Astrocyte of the hippocampus (primary cell): ENCODE measurements at places on chromosomes 6 and 20.

DNA sequence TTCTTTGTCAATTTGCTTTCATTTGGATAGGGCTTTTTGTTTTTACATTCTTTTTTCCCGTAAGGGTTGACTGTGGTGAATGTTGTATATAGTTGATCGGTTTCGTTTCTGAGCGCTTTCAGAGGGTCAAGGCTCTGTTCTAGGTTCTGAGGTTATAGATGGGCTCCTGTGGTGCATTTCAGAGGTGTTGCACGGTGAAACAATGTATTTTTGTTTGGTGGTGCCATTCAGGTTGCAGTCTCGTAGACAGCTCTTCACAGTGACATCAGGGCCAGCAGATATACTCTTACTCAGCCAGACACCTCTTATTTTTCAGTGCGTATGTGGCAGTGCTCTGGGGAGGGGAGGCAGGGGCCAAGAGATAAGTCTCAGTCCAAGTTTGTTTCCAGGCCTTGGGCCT lies 72.1 kb downstream of the SNAP91 start:
- no peak for DNase-seq

- DNase-seq: no peak
These were observed 6.2 kb downstream of the LMBRD1 start for GRCh38 chr6:69790629-69791028.

- no peak for DNase-seq
These were observed 82.8 kb downstream of the FAM83B start for GRCh38 chr6:54929245-54929909.

DNA sequence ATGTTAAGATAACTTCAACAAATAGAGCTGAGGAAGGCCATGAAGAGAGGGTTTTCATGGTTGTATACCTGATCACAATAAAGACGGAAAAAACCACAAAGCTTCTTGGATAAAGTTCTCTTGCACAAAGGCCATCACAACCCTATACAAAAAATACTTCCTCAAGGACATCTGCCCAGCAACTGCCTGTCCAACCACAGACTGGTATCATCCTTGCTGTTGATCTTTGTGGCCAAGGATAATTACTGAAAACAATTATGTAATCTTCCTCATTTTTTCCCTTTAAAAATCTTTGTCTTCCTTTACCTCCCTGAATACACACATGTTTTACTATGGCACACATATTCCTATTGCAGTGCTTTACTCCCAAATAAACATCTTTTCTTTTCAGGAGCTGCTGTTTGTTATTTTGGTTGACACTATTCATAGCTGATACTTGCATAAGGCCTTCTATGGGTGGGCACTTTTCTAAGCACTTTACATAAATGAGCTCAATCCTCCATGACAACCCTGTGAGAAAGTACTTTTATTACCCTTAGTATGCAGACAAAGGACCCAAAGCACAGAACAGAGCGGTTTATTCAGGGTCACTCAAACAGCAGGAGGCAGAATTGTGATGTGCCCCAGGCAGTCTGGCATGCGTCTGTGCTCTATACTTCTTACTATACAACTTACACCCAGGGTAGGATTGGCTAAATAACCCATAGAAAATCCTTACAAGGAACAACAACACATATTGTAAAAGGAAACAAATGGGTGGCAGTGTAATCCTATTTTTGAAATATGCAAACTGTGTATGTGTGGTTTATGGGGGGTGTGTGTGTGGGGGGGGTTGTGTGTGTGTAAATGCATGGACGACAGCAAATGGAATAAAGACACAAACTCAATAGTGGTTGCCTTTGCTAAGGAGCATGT lies 35.1 kb downstream of the SNRNP48 start:
- no peak for DNase-seq

GRCh38 chr20:16694161-16694560 lies 35.7 kb upstream of the SNRPB2 start:
- no peak for DNase-seq

- DNase-seq: no peak
These were observed 98.9 kb downstream of the KIF16B start for GRCh38 chr20:16474363-16474762.

- DNase-seq: no peak
These were observed 41.6 kb downstream of the ZBTB2 start for GRCh38 chr6:151349651-151350270.

DNA sequence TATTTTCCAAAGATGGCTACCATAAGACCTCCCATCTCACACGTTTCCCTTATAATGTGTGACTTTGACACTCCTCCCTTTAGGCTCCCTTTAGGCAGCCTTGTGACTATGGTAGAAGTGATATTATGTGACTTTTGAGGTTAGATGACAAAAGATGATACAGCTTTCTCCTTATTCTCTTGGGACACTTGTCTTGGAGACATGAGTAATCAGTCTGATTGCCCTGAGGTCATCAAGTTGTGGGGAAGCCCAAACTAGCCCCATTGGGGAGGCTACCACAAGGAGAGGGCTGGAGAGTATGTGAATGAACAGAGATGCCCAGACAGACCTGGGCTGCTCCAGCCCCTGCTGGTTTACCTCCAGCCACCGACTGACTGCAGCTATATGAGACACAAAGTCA lies 10.6 kb upstream of the DLK2 start:
- no peak for DNase-seq

DNA sequence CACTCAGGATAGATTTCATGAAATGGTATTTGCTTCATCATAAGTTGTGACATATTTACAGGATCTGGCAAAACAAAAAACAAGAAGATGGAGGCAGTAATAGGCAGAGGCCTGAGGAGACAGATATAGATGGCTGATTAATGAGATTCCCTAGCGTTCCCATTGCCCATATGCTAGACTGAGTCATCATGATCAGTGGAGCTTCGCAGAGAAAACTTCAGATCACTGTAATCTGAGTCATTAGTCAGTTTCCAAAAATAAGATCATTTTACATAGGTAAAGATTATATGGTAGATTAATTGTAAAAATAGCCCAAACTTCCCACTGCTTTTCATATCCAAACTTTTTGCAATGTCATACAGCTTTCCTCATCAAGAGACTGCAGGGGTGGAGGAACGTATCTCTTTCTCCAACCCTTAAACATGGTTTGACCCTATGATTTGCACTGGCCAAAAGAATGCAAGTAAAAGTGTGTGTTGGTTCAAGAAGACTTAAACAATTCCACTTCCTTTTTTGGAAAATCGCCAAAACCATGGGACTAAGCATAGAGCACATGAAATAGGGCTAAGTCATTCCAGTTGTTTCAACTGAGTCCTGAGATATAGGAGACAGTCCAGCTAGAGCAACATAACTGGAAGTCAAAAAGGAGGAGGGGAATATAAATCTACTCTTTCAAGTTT lies 626.0 kb downstream of the RNF144B start:
- no peak for DNase-seq

DNA sequence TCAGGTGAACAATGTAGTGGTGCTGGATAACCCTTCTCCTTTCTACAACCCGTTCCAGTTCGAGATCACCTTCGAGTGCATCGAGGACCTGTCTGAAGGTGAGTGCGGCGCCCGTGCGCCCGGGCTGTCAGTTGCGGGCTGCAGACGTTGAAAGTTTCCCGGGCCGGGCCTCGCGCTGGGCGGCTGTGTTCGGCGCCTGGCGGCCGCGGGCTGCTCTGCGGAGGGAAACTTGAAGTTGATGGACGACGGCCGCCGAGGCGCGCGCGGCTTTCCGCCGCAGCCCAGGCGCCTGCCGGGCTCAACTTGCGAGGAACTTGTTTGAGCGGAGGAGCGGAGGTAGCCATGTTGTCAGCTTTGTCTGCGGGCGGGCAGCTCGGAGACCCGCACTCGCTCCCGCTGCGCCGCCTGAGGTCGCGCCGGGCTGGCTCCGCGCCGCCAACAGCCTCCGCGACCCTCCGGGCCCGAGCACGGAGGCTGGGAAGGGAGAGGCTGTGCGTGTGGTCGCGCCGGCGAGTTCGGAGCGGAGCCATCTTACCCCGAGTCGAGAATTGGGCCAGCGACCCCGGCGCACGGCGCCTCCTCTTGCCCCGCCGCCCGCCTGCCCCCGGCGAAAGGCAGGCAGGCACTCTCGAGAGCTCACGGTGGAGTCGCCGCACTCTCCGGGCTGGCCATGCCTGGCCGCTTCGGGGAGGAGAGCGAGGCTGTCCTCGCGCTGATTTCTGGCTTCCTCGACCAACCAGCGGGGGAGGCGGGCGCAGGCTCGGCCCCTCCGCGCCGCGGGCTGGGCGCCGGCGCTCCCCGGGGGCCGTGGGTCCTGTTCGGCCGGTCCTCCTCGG lies 691 bp downstream of the ASF1A start:
- peak; percentile 87 for DNase-seq

DNA sequence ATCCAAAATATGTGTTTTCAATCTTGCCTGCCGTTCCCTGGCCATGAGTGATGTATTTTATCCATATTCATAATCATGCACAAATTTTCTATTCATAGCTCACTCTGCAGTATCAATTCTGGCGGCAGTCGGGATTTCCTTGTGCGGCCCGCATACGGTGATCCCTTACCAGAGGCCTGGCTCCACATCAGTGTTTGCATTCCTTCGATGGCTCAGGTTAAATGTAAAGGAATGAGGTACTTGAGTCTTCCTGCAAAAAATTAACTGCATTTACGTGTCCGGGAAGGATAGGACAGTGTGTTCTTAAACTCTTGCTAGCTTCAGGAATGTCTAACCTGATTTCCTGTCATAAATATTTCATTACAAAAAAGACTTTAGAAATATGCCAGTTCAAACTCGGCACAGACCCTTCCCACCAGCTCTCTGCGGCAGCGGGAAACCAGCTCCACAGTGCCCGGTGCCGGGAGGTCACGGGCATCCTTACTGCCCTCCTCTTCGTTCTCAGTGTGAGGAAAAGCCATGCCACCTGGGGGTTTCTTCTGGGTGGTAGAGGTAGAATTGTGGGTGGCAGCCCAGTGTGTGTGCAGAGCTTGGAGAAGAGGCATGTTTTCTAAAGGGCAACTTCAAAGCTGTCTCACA lies 154.5 kb downstream of the MOXD1 start:
- DNase-seq: no peak

GRCh38 chr20:17941087-17941825 lies 27.3 kb downstream of the SNX5 start:
- no peak for DNase-seq

GRCh38 chr20:45291526-45291925 lies 15.1 kb upstream of the RBPJL start:
- DNase-seq: no peak

DNA sequence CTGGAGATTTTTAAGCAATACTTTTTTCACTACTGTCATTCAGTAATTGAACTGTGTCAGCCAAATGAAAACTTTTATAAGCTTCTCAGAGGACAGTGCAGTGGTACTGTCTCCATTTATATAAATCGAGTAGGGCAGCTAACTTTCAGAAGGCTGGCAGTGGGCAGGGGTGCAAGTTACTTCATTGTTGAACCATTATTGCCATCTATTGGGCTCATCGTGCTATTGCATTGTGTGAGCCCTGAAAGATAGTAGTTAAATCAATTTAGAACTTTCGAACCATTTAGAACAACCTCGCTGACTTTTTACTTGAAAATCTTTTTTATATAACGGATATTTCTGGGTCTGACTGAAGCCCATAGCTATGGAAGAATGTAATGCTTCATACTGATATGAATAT lies 347.8 kb upstream of the PLCB4 start:
- DNase-seq: peak; percentile 75

- peak; percentile 84 for DNase-seq
These were observed 19.0 kb upstream of the UTRN start for GRCh38 chr6:144266091-144266649.

- peak; percentile 65 for DNase-seq
These were observed 21.7 kb downstream of the GGT7 start for GRCh38 chr20:34850969-34851368.

DNA sequence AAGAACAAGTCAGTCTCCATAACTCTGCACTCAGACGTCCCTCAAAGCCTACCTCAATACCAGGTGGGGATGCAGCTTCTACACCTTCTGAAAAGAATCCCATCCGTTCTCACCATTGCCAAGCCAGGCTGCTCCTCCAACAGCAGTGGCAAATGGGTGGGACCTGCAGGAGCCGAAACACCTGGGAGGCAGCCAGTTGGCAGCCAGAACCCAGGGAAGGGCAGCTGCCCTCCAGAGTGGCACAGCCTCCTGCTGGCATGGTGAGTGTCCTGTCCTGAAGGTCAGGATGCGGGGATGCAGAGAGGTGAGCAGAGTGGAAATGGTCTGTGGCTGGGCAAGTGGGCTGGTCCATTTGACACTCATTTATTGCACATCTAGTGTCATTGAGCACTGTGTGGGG lies 210.6 kb upstream of the CDH4 start:
- DNase-seq: no peak

GRCh38 chr20:57787990-57788781 lies 78.4 kb upstream of the PMEPA1 start:
- no peak for DNase-seq

GRCh38 chr6:160036331-160036695 lies 67.4 kb downstream of the IGF2R start:
- no peak for DNase-seq

GRCh38 chr6:154496793-154497517 lies 13.5 kb downstream of the CNKSR3 start:
- no peak for DNase-seq

- peak; percentile 14 for DNase-seq
These were observed 17.0 kb upstream of the SNX3 start for GRCh38 chr6:108277831-108278230.

- DNase-seq: no peak
These were observed 207.6 kb upstream of the FOXA2 start for GRCh38 chr20:22791877-22792525.

DNA sequence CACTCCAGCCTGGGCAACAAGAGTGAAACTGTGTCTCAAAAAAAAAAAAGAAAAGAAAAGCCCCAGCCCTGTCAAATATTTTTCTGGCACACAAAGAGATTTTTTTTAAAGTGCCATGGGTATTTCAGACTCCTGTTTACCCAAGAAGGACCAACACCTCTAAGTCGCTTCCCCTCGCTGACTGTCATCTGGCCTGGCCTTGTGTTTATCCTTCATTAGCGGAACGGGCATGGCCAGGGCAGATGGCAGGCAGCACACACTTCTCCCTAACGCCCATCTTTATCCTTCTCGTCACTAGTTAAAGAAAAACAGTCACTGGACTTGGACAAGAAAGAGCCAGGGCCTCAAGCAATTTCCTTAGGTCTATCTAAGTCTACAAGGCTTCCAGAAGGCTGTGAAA lies 7.3 kb upstream of the CBFA2T2 start:
- DNase-seq: no peak

- no peak for DNase-seq
These were observed 17.4 kb upstream of the CD83 start for GRCh38 chr6:14100138-14100537.

DNA sequence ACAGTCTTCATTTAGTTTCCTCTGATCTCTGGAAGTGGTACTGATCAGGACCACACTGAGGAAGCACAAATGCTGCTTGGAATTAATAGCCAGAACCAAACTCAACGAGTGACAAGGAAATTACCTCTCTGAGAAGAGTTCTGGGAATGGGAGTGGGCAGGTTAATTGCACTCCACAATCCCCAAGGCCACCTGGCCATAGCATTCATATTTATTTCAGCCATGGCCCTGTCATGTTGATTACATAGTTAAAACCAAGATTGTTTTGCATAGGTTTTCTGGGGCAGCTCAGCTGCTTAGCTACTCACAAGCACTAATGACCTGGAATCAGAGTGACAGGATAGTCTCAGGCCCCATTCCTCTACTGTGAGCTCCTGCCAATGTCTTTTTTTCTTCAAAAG lies 230.2 kb upstream of the RIMS1 start:
- no peak for DNase-seq

- no peak for DNase-seq
These were observed 9.6 kb upstream of the HSF2 start for GRCh38 chr6:122389704-122390372.

- DNase-seq: no peak
These were observed at the start of gene SLC22A1 for GRCh38 chr6:160121558-160121957. TSS of gene SLC22A1 (plus strand) at chr6:160121815. CDS start at chr6:160121936, 121 bp downstream.

- DNase-seq: peak; percentile 41
These were observed 98.1 kb upstream of the VSTM2L start for GRCh38 chr20:37804584-37805566.

- DNase-seq: no peak
These were observed 20.9 kb downstream of the SLC9A8 start for GRCh38 chr20:49833483-49833882.
